ENCODE measurements at places on chromosomes 5 and 9.

DNA sequence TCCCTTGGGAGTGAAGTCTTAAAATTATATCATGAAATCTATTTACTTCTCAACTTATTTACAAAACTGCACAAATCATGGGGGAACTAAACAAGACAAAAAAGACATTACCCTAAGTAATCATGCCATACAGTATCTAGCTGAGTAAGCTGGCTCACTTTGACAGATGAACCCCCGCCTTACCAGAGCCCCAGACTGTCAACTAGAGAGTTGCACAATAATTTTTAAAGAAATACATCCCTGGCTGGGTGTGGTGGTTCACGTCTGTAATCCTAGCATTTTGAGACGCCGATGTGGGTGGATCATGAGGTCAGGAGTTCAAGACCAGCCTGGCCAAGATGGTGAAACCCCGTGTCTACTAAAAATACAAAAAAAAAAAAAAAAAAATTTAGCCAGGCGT is 62.3 kb downstream of the LPAR1 start:
- DNase-seq, result peak; percentile 52

DNA sequence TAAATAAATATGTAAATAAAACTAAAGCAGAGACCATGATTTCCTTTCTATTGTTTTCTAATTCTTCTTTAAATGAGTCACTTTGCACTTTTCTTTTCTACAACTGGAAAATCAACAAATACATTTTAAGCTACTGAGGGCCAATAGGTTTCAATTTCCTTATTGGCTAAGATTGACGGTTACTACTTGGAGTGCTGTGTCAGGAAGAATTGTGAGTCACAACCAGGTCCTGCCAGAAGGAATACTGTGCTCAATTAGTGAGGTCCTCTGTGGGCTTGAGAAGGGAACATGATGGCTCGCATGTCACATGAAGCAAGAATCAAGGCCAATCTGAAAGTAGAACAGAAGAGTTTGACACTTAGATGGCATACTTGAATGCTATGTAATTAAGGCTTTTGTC is 110.8 kb downstream of the HMHB1 start:
- DNase-seq, result peak; percentile 83

DNA sequence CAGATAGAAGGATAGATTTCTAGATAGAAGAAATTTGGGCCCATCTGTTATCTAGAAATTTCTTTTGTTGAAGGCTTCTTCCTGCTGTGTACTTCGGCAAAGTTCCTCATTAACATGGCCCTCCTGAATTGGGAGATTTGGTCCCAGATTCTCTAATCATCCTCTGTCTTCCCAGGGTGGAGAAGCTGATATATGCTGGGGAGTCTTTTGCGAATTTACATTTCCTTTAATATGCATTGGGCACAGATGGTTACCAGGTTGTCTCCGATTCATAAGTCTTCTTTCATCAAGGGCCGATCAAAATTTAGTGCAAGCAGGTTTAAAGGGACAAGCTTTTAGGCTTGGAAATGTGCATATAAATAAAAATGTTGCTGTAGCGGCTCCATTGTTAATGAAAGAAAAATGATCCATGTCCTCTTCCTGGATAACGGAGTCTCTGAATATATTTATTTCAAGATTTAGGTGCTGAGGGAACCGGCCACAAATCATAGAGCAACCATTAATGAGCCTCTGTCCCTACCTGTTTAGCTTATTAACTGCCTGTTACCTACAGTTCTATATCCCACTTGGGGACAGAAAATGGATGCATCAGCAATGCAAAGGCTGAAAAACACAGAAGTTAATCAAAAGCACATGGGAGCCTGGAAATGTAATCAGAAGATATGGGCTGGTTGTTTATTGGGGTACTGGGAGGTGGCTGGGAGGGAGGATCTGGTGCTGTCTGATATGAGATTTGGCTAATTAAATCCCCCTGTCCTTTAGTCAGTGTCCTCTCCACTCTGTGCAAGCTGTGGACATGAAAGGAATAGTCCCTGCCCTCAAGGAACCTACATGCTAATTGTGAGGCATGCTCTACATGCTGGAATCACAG is 234.7 kb downstream of the MAN2A1 start:
- no peak for DNase-seq

- DNase-seq, result no peak
These were observed 4.4 kb downstream of the SCGB3A1 start for GRCh38 chr5:180586870-180587269.

GRCh38 chr9:29214154-29214689 is 1640.9 kb upstream of the C9orf72 start:
- no peak for DNase-seq

DNA sequence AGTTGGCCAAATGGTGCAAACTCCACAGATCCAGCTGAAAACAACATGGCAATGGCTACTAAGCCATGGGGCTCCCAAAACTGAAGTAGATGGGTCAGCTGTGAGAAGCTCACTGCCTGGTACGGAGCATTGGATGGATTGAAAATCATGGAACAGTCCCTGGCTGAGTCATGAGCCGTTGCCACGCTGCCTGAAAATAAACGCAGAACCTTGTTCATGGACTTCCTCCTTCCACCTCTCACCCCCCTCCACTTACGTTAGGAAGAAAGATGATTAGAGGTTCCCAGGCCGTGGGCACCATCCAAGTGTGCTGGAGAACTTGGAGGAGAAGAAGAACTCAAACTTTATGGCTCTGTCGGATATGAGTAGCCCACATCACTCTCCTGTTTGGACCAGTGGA is 6.8 kb upstream of the DIPK1B start:
- no peak for DNase-seq

DNA sequence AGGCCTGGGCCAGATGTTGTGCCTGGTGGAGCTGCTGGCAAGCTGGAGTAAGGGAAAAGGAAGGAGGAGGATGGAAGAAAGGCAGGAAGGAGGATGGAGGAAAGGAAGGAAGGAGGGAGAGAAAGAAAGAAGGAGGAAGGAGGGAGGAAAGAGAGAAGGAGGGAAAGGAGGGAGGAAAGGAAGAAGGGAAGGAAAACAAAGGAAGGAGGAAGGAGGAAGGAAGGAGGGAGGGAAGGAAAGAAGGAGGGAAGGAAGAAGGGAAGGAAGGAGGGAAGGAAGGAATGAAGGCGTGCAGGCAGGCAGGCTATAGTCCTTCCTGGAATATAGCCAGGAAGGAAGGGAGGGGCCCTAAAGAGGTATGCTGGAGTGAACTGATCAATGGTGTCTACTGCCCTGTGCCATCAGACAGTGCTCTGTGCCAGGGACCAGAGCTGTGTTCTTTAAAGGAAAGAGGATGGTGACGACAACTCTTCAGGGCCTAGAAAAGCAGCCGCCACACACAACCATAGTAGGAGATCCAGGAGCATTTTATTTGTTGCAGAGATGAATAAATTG is 61.4 kb upstream of the UBTD2 start:
- peak; percentile 14 for DNase-seq

DNA sequence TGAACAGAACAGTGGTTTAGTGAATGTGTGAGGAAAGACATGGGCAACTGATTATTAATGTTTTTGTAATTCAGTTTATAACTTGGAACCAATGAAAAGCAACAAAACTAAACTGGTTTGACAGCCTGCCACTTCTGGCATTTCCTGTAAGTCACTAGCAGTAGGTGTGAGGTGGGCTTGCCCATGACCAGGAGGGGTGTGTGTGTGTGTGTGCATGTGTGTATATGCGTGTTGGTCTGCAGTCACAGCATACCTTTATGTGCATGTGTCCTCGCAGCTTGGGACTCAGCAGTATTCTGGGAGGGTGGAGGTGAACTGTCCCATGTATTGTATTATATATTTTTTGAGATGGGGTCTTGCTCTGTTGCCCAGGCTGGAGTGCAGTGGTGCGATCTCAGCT is 32.3 kb downstream of the OTULIN start:
- DNase-seq, result no peak

DNA sequence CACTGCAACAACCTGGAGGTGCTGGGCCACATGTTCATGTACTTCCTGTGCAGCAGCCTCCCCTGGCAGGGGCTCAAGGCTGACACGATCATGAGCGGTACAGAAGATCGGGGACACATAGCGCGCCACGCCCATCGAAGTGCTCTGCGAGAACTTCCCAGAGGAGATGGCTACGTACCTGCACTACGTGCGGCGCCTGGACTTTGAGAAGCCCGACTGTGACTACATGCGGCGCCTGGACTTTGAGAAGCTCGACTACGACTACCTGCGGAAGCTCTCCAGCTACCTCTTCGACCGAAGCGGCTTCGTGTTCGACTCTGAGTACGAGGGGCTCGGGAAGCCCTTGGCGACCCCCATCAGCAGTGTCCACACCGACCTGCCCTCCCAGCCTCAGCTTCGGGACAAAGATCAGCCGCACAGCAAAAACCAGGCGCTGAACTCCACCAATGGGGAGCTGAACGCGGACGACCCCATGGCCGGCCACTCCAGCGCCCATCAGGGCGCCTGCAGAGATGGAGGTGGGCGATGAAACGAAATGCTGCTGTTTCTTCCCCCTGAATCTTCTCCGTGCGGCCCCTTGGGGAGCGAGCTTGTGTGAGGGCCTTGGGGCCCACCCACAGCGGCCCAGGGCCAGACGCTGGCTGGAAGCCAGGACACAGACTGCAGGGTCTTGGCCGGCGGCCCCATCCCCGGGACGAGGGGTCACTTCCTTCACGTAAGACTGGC is 56.5 kb downstream of the JAK2 start:
- DNase-seq, result no peak

DNA sequence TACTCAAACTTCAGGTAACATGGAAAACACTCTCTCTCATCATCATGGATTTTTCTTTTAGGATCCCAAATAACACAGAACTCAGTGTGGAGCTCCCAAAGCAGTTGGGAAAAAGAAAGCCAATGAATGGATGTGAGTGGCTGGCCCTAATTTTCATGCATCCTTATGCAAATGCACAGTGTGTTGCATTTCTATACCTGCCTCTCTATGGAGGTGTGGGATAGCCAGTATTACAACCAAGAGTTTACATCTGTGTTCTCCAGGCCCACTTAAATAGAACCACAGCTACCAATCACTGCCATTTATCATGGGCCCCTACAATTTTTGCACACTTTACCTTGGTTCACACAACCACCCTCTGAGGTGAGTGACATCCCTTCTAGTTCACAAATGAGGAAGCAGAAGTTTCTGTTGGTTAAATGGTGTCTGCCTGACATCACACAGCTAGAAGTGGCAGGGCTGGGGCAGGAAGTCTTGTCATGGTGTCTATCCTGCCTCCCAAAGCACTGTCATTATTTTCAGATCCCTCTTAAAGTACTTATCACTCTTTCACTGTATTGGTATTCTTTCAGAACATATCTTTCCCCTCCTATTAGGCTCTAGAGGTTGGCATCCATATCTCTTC is 17.3 kb downstream of the MAMDC2 start:
- DNase-seq, result no peak

DNA sequence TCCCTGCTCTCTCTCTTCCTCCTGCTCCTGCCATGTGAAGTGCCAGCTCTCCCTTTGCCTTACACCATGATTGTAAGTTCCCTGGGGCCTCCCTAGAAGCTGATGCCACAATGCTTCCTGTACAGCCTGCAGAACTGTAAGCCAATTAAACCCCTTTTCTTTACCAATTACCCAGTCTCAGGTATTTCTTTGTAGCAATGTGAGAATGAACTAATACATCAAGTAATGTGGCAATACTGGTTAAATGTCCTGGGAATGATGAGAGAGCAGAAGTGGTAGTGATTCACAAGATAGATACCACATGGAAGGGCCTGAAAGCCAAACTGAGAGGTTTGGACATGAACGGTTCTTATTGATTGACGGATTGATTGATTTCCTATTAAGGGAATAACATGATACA is 62.6 kb upstream of the IL12B start:
- DNase-seq, result no peak

DNA sequence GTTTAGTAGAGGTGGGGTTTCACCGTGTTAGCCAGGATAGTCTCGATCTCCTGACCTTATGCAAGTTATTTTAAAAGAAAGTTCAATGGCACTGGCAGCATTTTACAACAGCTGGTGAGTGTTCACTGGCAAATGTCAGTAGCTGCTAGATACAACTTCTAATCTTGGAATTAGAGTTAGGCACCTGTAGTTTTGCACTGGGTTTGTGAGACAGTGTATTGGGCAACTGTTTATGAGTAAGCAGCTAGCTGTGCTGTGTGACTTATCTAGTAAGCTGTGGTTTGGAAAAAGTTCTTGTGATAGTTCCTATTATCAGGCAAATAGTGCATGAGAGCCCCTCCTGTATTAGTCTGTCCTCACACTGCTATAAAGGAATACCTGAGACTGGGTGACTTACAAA is 61.5 kb downstream of the UBE2QL1 start:
- no peak for DNase-seq

- DNase-seq, result no peak
These were observed 83.3 kb upstream of the ZBTB43 start for GRCh38 chr9:126721564-126721981.

DNA sequence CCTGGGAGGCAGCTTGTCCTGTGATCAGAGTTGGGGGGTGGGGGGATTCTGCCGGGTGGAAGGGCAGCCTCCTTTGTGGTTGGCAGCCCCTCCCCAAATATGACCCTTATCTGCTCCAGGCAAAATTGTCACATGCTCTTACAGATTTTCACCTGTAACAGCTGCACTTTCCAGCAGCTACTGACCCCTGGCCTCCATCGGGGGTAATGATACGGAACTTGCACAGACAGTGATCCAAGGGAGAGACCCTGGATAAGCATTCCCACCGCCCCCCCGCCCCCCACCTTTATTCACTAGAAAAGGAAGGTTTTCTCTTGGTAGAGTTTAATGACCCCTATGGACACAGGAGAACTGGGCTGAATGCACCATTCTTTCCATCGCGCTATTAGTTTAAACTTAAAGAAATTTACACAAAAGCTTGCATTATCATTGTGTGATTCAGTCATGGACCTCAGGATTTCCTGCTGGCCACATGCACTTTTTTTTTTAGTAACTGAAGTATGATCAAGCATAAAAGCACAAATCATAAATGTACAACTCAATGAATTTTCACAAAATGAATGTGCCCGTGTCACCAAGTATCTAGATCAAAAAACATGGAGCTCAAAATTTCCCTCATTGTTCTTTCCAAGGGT is 10.7 kb upstream of the ZBTB34 start:
- DNase-seq, result no peak

DNA sequence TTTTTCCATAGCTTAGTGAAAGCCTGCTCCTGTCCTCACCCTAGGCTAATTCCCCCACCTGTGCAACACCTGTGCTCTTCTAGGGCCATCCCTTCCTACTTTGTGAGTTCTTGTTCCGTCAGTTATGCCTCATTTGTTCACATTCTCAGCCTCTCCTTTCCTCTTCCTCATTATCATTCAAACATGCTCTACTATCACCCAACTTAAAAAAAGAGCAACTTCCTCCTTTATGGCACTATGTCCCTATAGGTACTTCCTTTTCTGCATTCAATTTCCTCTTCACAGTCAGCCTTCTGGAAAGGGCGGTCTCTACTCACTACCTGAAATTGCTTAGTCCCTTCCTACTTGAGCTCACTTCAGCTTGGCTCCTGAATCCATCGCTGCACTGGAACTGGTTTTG is 111.8 kb upstream of the LHFPL2 start:
- DNase-seq, result no peak

Data from adipocyte (in vitro differentiated cells).